Naive B cell (primary cell): ENCODE measurements at places on chromosomes 2 and 18.
A peak's percentile ranks its signal among the peaks of the same experiment; 100 is the strongest.

DNA sequence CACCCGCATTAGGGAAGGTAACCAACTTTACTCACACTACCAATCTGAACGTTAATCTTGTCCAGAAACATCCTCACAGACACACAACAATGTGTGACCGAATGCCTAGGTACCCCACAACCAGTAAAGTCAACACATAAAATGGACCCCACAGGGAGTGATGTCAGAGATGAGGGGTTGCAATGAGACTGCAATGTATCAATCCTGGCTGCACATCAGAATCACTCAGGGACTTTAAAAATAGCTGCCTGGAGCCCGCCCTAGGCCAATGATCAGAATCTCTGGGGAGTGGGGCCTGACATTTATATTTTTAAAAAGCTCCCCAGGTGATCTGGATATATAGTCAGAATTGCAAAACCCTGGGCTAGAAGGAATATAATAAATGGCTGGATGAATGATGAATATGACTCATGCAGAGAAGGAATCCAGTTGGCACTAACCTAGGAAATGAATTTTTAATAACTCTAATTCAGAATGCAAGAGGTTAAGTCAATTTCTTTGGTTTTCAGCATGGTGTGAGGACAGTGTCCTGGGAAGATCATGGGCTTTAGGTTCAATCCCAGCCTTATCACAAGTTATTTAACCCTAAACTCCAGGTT is 92.8 kb downstream of the COLEC12 start:
- no peak for DNase-seq

- DNase-seq, result no peak
Measured at GRCh38 chr2:239348563-239349452, 52.0 kb downstream of the HDAC4 start.

DNA sequence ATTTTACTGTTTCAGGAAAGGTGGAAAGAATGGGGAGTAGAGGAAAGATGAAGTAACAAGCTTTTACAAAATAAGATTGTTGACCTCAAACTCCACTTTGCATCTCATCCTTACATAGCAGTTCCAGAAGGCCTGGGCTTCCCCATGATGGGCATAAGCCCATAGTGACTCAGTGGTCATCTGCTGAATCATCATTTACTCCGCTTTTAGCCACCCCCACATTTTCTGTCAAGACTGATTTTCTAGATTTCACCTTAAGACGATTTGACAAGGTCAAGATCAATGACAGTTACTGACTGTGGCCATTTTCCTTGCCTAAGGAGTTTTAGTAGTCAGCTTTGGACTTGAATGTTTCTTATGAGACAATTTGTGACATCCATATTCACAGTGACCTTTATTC is 49.4 kb downstream of the PLEKHM3 start:
- DNase-seq, result no peak

DNA sequence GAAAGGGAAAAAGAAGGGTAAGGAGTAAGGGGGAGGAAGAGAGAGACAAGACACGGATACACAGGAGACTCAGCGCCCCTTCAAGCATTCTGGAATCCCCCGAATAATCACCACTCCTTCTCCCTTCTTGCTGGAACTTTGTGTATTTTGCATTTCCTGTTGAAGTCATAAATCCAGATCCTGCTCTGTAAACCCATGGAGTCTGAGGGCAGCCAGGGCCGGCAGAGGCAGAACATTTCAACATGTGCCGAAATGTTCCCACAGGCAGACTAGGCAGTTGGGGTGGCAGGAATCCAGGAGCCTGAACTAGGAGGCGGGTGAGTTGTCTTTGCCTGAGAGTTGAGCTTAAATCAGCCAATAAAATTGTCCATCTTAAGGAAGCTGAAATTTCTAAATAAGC is 193.1 kb downstream of the SH3RF3 start:
- no peak for DNase-seq

- DNase-seq, result no peak
Measured at GRCh38 chr2:15265889-15266288, 295.2 kb downstream of the NBAS start.

- DNase-seq, result no peak
Measured at GRCh38 chr18:2997846-2998564, 14.9 kb downstream of the LPIN2 start.

DNA sequence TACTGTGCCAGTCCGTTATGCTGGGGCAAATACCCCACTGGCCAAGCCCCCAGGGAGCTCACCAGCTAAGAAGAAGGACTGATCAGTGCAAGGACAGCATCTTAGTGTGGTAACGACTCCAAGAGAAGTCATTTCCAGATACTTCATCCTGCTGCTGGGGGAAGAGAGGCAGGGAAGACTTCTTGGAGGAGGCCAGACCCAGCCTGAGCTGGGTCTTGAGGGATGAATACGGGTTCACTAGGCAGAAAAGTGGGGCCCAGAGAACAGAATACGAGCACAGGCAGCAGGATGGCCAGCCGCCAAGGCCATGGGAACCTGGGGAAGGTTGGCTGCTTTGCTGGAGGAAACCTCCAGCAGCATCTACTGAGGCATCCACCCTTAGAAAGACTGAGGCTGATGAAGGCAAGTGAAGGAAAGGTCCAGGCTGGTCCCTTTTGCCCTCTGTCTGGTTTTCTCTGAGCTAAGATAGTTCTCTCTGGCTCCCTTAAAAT is 84.1 kb downstream of the GLI2 start:
- DNase-seq, result no peak

- DNase-seq, result no peak
Measured at GRCh38 chr2:38934742-38935141, 45.1 kb downstream of the ARHGEF33 start.

DNA sequence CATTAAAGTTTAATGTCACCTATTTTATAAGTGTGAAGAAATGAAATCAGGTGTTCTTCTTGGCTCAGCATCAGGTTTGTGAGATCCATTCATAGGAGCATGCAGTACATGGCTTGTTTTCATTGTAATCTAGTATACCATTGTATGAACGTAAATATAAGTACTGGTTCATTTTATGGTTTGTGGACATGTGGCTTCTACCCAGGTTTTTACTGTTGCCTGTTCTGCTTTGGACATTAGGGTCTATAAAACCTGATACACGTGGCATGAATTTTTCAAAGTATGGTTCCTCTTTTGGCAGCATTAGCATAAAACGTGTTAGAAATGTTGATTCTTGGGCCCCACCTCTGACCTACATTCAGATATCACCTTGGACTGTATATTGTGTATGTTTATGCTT is 175.5 kb downstream of the PRPF40A start:
- DNase-seq, result no peak

DNA sequence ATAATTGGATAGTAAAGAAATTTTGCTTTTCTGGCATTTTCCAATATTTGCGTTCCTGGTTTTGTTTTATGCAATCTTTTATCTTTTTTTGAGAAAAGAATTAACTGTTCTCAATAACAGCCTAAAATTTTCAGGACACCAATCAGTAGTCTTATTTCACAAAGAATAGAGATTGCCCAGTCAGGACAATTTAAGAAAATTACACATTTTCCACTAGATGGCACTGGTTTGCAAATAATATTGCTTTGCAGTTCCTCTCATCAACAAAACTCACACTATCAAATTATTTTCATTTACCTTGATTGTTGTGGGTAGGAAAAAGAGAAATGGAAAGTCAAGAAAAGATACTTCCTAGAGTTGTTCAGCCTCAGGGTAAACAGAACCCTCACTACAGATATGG is 2.4 kb upstream of the RBM45 start:
- DNase-seq, result peak; percentile 10

DNA sequence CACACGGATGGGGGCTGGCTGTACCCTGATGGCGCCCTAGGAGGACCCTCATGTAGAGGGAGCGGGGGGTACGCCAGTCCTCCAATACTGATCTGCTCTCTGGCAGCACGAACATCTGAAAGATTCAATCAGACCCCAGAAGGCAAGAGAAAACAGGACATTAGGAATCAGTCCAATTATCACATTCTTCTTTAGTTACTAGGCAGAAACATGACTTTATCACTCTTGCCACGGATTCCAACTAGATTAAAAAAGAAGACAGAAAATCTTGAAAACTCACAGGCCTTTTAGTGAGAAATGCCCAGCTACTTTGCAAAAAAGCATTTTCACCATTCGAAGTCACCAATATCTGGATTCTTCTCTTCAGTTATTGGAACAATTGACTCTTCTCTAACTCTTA is 68.4 kb downstream of the ID2 start:
- no peak for DNase-seq

GRCh38 chr18:10805587-10806118 is 279.8 kb downstream of the NAPG start:
- DNase-seq, result no peak

- DNase-seq, result no peak
Measured at GRCh38 chr2:204115137-204116056, 178.8 kb downstream of the ICOS start.

GRCh38 chr2:204899983-204900382 is 354.7 kb downstream of the PARD3B start:
- no peak for DNase-seq

DNA sequence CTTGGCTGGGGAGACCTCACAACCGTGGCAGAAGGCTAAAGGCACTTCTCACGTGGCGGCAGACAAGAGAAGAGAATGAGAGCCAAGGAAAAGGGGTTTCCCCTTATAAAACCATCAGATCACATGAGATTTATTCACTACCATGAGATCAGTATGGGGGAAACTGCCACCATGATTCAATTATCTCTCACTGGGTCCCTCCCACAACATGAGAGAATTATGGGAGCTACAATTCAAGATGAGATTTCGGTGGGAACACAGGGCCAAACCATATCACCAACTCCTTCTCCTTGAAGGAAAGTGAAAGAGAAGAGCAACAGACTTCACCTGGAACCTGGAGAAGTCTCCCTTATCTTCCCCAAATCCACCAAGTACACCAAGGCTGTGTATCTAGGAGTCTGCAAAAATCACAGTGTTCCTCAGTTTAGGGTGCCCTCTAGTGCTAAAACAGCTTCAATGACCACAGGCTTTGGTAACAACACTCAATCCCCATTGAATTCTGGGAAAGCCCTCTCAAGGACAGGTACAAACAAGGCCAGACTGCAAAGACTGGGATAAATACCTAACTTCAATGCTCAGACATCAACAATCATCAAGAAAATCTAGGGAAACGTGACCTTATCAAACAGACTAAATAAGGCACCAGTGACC is 148.8 kb upstream of the SRD5A2 start:
- DNase-seq, result no peak

DNA sequence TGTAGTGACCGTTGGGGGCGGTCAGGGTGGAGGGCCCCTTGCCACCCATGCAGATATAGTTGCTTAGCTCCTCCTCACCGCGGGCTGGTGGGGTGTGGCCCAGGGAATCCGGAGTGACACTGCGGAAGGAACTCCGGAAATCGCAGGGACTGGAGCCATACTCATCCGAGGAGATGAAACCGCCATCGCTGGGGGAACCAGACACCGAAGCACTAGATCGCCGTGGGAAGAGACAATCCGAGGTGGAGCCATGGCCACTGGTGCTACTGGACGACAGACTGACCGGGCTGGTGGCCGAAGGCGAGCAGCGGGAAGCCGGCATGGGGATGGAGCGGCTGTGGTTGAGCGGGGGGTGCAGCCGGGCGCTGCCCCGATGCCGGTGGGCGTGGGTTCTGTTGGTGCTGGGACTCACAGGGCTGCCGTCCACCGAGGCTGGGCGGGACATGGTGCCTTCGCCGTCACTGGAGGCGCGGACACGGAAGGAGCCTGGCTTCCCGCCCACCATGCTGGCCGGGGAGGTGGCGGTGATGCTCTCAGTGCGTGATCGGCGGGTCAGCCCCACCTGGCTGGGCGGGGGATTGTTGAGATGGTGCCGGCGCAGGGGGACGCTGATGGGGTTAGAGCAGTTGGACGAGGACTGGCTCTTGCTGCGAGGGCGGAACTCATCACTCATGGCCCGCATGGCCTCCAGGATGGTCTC is 2.2 kb downstream of the IRS1 start:
- no peak for DNase-seq

- no peak for DNase-seq
Measured at GRCh38 chr2:43340066-43340465, 113.7 kb upstream of the ZFP36L2 start.

DNA sequence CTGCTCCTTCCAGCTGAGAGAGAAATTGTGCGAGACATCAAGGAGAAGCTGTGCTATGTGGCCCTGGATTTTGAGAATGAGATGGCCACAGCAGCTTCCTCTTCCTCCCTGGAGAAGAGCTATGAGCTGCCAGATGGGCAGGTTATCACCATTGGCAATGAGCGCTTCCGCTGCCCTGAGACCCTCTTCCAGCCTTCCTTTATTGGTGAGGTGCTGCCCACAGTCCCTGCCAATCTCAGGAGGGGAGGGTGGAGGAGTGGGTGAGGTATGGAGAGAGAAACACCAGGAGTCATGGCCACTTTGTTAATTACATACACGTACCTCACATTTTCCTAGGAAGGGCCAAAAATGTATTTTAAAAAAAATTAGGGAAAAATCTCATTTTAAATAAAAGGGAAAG is 12.0 kb upstream of the DGUOK start:
- DNase-seq, result no peak

DNA sequence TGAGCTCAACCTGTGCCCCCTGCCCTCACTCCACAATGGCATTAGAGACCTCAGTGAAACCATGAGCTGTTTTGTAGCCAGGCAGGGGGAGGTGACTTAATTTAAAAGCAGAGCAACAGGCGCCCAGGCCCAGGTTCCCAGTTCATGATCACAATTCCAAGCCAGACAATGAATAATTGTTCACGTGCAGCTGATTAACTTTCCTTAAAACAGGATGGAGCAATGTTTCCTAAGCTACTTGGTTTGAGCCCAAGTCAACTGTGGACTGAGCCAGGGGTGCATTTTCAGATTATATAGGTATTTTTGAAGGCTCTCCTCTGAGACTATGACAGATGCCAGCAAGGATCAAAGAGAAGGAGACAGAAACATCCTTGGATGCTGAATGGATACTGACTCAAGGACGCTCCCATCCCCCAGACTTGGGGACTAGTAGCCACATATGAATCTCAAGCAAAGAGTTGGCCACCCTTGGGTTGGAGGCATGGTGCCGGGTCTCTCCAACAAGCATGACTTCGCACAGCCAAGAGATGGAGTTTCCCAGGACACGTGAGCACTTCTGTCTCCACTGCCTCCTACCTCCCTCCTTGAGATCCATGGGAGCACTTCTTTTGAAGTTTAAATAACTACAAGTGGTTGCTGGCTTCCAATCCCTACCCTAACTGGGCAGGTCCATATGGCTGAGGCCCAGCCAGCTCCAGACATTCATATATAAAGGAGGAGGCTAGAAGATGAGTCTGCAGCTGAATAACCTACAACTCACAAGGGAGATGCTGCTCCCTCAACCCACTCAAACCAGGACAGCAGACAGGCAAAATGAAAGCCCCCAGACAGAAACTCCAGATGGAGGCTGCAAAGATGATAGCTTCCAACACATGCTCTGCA is 12.7 kb downstream of the SMAD7 start:
- DNase-seq, result no peak

GRCh38 chr18:9609190-9609589 is 5.2 kb downstream of the PPP4R1 start:
- DNase-seq, result no peak
